Cardiac muscle cell (in vitro differentiated cells and primary cell): ENCODE measurements at places on chromosomes 4 and X.
A peak's percentile ranks its signal among the peaks of the same experiment; 100 is the strongest.

- DNase-seq: peak; percentile 66
These were observed 12.8 kb upstream of the STBD1 start for GRCh38 chr4:76293772-76294171.

GRCh38 chr4:78074759-78075158, 17.6 kb downstream of the FRAS1 start:
- peak; percentile 29 for DNase-seq

- no peak for DNase-seq
These were observed 24.5 kb upstream of the NEXMIF start for GRCh38 chrX:74949717-74950116.

DNA sequence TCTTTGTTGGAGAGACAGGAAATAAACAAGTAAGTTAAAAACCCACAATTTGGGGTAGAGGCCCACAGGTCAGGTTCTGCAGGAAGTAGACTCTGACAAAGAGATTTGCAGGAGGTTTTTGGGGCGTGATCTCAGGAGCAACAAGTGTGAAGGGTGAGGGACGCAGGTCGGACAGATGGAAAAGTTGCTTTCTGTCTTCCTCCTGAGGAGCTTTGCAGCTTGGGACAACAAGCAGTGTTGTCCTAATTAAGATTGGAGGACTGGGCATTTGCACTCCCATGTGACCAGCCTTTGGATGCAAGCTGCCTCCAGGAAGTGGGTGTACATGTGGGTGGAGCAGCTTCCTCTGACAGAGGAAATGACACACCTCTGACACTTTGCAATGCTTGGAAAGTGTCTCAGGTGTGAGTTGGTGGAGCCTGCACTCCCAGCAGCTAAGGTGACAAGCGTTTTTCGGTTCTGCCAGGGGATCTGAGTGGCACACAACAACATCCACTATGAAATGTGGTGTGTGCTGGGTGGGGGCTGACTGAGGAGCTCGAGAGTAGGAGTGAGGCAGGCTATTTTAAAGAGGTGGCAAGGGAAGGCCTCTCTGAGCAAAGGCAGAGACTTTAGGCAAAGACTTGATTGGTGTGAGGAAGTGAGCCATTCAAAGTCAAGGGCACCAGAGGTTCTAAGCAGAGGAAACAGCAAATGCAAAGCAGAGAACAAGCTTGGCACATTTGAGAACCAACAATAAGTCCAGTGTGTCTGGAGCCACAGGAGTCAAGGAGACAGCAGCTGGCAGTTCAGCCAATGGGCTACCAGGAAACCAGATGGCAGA, 339.8 kb upstream of the GATB start:
- no peak for DNase-seq

- peak; percentile 82 for DNase-seq
These were observed 1.7 kb downstream of the SAT1 start for GRCh38 chrX:23784470-23785331.

GRCh38 chrX:13023979-13024378, 20.4 kb downstream of the FAM9C start:
- no peak for DNase-seq

DNA sequence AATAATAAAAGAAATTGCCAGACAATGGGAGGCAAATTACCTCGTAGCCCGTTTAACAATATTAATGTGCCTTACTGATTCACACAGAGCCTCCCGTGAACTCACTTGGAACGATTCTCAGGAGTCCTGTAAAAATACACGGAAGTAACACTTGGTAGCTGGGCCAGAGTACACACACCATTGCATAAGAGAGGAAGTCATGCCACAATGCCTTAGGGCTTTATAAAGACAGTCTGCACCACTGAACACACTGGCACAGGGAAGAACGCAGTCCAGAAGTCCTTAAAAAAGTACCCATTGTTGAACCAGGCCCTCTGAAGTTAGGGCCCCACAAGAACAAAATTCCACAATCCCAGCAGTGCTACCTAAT, 15.1 kb downstream of the SLC2A9 start:
- peak; percentile 75 for DNase-seq

DNA sequence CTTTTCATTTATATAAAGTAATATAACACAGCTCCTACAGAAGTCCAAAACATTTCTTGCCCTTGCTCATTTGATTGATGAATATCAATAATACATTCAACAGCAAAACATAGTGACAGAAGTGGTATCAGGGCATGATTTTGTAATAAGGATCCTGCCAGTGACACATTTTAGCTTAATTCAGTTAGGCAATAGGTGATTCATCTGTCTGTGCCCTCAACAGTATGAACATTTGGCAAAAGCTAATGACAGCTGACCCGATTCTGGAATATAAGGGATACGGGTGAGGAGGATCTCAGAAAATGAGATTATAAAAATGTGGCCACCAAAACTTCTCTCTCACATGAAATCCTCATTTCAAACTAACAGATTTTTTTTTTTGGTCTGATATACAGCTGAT, 294.0 kb downstream of the CAMK2D start:
- DNase-seq: peak; percentile 76

DNA sequence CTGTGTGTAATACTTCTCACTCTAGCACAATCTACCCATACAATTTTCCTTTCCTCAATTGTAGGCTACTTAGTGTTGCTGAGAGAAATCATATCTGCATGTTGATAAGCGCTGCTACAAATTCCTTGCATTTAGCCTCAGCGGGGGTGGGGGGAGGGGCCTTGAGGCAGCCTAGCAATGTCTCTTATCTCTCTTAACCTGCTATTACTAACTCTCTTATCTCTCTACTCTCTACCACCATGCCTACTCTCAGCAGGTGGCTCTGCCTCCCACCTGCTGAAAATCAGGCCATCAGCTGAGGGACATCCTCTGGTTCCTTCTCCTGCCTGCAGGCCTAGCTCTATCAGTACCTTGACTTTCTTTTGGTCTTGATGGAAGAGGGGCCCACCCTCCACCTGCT, 98.9 kb downstream of the GPR82 start:
- DNase-seq: no peak

DNA sequence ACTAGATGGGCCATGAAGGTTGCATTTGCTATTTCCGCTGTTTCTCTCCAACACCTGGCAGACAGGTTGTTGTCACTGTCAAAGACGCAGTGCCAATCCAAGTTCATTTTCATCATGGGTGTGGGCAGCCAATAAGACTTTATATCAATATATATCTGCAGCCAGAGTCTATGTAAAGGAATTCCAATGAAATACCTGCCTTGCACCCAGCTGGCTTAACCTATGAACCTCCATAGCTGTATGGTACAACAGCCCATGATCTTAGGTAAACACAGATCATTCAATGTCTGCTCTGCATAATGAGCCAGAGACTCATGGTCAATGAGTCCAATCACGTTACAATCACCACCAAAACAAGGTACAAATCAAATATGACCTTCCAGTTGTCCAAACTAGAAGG, 37.7 kb upstream of the ADGRA3 start:
- no peak for DNase-seq

DNA sequence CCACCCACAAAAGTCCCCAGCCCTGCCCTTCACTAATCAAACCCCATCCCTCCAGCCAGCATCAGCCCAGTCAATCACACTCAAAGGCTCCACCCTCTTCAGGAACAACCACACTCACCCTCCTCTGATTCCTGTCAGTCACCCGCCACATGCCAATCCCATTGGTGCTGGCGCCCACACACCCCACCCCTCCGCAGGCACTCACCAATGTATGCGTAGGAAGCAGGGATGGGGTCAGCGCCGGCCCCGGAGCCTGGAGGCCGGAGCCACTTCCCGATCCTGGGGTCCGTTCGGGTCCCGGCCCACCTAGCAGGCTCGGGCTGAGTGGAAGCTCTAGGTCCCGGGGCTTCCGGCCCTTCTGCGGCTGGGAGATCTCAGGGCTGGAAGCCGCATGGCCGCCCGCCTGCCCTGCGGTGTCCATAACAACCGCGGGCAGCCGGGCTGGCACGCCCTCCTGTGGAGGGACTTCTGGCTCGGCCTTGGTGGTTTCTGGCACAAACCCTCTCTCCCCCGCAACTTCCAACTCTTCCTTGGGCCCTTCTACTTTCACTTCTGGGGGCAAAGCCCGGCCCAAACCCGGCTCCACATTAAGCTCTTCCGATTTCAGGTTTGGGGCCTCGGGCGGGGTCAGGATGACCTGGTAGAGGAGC, 7.9 kb upstream of the CFP start:
- peak; percentile 39 for DNase-seq

GRCh38 chr4:182143822-182144625, 99.2 kb upstream of the TENM3 start:
- peak; percentile 68 for DNase-seq

- no peak for DNase-seq
These were observed 6.8 kb upstream of the CTBP1 start for GRCh38 chr4:1255699-1256098.

GRCh38 chr4:91734682-91735081, 569.1 kb upstream of the GRID2 start:
- peak; percentile 44 for DNase-seq

DNA sequence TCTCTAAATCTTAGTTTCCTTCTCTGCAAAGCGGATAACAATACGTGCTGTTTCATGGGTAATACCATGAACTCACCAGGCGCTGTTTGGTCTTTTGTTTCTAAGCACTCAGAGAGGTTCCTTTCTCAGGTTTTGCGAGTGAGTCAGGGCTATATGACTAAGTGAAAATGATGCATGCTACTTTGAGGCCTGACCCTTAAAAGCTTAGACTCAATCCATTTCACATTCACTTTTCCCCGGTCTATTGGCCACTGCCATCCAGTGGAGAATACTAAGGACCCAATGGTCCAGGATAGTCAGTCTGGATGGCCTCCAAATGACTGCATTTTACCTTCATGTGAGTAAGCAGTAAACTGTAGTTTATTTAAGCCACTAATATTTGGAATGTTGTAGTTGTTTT, 400.8 kb upstream of the SLIT2 start:
- DNase-seq: no peak

- DNase-seq: no peak
These were observed 26.2 kb downstream of the UGT2B7 start for GRCh38 chr4:69122476-69122875.

DNA sequence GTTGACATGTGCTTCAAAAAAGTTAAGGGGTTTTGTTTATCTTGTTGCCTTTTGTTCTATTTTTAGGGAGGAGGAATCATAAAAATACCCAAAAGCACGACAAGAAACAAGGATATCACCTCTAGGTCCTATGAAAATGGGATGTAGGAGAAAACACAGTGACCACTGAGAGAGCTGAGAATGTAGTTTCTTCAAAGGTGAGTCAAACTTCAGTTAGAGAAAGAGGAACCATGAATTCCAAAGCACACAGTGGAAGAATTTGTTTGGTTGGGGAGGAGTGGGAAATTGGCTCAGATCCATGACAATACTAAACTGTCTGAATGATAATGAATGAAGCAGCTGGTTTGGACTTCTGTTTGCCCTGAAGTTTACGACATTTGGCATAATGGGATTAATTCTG, 19.1 kb upstream of the FRYL start:
- DNase-seq: no peak

- DNase-seq: no peak
These were observed 11.7 kb downstream of the AFP start for GRCh38 chr4:73447671-73448070.

DNA sequence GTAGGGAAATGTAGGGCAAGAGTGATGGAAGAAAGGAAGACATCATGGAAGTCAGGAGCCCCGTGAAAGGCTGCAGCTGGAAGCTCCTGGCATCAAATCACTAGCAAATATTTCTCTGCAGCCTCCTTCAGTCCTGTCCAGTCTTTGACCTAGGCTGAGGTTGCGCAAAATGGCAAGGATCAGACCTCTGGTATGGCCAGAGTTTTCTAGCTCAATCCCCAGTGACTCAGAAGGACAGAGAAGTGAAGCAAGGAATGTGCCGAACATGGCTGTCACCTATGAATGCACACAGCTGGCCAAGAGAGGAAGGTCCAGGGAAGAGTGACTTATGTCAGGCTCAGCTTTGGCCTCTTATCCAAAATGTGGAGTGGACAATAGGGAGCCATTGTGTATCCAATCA, 71.1 kb upstream of the PHOX2B start:
- no peak for DNase-seq

DNA sequence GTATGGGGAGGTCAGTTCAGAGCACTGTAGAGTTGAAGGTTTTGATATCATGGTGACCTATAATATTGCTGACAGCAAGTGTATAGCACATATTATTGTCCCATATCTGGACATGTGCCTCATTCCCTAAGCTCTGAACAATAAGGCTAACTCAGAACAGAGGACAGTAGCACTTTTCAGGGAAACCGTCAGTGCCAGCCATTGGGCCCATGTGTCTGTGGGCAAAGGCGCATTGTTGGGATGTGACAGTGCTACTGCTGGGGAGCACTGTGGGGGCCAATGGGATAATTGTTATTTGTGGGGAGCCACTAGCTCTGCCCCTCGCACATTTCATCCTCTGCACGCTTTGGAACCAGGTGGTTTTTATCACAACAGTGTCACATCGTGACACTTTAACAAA, 136.2 kb downstream of the ELOVL6 start:
- DNase-seq: no peak

- peak; percentile 38 for DNase-seq
These were observed 28.8 kb downstream of the CCNI start for GRCh38 chr4:77047037-77047436.

DNA sequence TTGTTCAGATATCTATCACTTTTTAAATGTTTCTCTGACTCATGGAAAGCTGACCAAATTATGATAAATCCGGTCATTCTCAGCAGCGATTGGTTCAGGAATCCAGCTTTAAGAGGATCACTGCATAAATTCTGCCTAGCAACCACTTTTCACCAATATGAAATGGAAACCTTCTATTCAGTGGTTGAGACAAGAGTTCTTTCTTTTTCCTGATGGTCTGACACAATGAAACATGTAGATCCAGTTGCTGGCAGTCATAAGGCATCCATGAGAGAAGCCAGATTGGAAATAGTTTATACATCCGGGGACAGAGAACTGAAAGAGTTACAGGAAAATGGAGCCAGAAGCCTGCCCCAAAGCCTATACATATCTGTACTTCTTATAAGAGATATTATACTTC, 27.2 kb downstream of the MAB21L2 start:
- no peak for DNase-seq

GRCh38 chr4:151658959-151659600, 101.7 kb downstream of the GATB start:
- DNase-seq: peak; percentile 77

- DNase-seq: no peak
These were observed 12.3 kb downstream of the PYURF start for GRCh38 chr4:88511236-88511635.

- no peak for DNase-seq
These were observed 34.0 kb upstream of the SORBS2 start for GRCh38 chr4:185845966-185846365.

- peak; percentile 68 for DNase-seq
These were observed 6.2 kb upstream of the MOB1B start for GRCh38 chr4:70895811-70896491.

DNA sequence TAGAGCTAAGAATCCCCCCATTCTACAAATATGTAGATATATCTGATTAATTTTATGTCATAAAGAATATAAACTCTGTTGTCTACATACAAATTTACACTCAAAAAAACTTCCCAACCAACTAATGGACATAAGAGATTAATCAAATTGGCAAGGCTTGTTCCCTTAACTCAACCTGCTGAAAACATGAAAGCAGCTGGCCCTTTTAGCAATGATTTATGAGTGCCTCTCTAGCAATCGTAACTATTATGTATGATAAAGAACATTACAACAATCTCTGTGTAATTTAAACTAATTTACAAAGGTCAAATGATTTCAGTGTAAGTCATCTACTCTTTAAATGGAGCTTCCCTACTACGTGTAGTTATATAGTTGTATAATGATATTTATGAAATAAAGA, 83.1 kb upstream of the FTHL17 start:
- no peak for DNase-seq
